ENCODE measurements at places on chromosomes 5 and 9.

- no peak for DNase-seq
Measured at GRCh38 chr5:58902305-58902704, 319.4 kb downstream of the RAB3C start.

DNA sequence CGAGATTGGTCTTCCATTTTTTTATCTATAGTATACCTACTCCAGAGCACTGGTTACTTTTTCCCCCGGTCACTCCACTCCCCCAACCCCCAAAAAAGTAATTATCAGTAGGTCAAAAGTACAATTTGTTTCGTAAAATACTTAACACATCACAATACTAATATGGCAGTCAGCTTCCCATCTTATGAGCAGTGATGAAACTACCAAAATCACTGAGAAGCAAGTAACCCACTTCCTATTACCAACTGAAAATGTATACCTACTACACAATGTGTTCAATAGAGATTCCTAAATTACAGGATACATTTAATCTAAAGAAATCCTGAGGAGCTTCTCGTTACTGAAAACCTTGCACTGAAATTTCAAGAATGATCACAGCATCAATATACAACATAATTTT is 1.9 kb downstream of the CERT1 start:
- DNase-seq, result peak; percentile 30

- no peak for DNase-seq
Measured at GRCh38 chr9:93960971-93961841, 6.1 kb upstream of the BARX1 start.

DNA sequence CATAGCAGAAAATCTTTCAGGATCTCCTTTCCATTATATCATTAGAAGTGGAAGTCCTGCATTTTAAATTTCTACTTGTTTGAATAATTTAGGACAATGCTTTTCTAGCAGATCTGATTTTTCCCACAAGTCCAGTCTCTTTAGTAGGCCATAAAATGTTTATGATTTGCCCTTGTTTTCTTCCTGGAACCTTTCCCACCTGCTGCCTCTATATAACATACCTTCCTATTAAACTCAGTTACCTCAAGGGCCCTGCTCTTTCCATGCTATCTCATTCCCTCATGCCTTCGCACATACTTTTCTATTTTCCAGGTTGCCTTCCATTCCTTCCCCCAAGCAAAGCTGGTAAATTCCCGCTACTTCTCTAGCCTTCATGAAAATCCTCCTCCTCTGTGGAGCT is 187.0 kb upstream of the EFNA5 start:
- no peak for DNase-seq

DNA sequence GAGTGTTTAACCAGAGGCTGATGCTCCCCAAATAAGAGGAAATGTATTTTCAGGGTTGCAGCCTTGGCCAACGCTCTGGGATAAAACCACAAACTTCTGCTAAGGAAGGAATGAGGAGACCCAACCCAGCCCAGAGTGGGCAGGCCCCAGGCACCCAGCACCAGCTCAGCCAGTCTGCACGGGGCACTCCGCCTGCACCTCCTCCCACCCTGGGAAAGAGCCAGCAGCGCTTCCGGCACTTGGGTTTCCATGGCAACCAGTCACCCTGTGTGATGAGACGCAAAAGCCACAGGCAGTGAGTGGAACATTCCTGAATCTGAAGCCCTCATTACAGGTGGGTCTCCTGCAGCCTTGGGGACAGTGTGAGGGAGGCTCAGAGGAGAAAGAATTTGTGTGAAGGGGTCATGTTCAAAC is 85.2 kb upstream of the ZBTB43 start:
- DNase-seq, result peak; percentile 79

DNA sequence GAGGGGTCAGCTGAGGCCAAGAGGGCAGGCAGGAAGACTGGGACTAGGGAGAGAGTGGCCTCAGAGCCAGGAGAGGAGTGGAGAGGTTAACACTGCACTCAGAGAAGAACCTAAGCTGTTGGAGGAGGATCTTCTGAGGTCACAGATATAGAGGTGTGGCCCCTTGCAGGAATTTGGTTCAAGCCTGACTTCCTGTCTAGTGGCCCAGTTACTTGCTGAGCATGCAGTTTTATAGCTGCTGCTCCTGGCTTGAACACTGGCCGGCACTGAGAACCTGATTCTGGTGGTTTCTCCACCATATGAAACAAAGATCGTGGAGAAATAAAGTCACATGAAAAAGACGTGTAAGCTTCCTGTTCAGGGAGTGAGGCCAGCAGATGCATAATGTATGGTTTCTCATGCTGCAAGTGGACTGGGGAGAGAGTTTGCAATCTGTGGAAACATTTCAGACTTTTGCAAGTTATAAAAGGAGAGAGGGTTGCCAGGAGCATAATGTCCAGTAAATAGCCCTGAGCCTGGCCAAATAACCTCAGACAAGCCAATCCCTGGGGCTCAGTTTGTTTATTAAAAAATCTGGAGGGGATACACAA is 82.6 kb downstream of the GALNT10 start:
- DNase-seq, result peak; percentile 15

DNA sequence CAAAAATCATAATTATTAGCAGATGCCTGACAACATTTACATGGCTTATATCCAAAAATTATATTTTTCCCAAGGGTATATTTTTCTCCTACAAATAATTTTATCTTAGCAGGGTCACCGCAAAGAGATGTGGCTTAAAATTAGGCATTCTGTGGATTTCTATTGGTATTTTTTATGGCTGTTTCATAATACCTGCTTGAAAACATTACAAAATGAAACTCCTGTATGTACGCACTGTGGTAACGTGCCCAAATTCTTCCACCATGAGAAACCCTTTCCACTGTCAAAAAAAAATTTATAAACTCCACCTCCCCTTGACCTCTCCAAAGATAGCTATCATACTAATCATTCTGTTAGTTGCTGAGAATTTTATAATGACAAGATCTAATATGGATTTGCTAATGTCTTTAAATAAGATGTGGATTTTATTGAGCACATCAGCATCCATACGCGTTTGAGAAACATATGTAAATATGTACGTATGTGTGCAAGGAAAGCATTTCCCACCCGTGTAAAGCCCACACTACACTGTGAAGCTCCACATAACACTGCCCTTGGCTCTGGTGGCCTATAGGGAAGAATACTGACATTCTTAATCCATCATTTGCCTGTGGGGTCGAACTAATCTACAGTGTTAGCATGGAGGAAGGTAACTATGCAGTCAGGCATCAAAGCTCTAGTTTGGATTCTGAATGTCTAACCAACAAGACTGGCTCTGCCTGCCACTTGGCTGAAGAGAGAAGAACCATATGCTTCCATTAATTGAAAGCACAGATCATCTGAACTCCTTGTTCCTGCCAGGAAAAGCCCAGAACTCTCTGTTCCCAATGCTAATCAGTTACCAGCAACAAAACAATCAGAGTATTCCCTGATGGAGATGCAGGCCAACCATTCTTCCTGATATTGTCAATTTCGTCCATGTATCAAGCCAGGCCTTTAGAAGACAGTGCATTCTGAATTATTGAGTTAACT is 244.7 kb downstream of the SPOCK1 start:
- DNase-seq, result no peak

GRCh38 chr9:13570068-13570974 is 290.8 kb upstream of the MPDZ start:
- DNase-seq, result no peak

- no peak for DNase-seq
Measured at GRCh38 chr5:163976696-163977095, 471.3 kb downstream of the MAT2B start.

- DNase-seq, result no peak
Measured at GRCh38 chr5:6584727-6585126, 48.1 kb downstream of the NSUN2 start.

- DNase-seq, result no peak
Measured at GRCh38 chr5:118006219-118006618, 982.1 kb downstream of the DTWD2 start.

DNA sequence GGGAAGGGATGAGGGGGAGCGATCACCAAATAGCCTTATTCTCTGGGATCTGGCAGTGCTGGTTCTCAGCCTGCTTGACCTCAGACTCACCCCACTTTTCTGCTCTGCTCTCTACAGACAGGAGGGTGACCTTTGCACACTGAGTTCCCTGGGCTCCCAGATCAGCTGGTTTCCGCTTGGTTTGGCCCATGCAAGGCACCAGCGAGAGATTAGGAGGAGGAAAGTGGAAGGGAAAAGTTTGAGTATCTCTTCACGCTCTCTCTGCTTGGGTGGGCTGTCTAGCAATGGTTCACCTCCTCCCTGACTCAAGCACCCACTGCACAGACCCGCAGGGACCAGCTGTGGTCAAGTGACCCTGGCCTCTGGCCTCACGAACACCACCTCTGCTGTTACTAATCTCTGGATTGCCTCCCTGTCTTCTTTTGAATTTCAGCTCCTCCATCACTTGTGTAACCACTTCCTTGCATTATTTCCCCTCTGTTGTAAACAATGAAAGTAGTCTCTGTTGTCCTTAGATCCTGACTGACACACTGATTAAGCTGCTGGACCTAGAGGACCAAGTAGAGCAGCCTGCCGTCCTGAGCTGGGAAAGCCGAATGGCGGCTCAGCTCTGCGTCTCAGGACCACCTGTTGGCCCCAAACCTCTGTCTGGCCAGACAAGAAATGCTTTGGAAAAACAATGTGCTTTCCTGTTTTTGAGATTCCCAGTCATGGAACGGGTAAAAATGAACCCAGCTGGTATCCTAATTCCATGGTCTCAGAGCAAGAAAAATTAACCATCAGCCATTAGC is 186.6 kb downstream of the CRB2 start:
- no peak for DNase-seq

DNA sequence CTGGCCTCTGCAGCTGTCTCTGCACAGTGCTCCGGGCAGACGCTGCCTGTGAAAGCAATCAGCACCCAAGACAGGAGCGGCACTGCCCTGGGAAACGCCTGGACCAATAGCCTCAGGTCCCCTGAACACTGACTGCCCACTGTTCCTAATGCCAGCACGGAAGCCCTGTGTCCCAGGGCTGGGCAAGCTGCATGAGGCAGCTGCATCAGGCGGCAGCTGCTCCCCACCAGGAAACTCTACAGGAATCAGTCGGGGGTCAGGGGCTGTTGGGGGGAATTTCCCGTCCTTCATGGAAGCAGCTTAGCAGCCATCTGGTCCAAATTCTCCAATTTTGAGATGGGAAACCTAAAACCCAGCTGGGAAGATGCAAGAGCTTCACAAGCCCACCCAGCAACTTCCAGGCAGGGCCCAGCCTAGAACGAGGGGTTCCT is 118.6 kb downstream of the VAV2 start:
- no peak for DNase-seq

GRCh38 chr5:148469501-148469935 is 85.8 kb downstream of the FBXO38 start:
- no peak for DNase-seq

- no peak for DNase-seq
Measured at GRCh38 chr9:121672213-121672612, 20.8 kb downstream of the DAB2IP start.

DNA sequence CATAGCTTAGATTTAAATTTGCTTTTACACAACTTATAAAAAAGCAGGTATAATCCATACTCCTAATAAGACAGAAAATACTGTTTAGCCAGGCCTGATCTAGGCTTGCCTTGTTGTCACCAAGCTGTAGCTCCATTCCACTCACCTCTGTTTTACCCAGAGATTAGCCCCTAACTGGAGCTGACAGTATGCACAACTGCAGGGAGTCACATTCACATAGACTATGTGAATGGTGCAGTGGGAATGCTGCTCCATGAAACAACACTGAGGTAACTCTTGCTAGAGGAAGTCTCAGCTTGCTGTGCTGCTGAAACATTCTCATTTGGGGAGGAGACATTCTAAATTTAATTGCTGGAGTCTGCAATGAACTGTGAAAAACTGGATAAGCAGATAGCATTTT is 209.1 kb downstream of the TMEM232 start:
- DNase-seq, result no peak

DNA sequence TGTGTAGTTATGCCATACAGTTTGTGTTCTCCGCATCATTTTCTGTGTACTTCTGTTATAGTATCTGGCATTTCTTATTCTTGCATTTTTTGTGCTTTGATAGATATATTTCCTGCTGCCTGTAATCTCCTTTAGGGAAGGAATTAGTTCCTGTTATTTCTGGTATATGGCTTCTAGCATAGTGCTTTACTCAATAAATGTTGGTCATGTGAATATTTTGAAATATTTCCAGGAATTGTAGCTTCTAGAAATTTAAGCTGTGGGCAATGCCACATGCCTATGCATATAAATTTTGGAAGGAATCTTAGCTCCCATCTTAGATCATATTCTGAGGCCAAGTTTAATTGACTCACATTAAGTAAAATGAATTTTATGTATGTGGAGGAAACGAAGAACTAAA is 11.5 kb upstream of the PRRC1 start:
- peak; percentile 68 for DNase-seq

- no peak for DNase-seq
Measured at GRCh38 chr9:130955947-130956621, 17.0 kb upstream of the FIBCD1 start.

DNA sequence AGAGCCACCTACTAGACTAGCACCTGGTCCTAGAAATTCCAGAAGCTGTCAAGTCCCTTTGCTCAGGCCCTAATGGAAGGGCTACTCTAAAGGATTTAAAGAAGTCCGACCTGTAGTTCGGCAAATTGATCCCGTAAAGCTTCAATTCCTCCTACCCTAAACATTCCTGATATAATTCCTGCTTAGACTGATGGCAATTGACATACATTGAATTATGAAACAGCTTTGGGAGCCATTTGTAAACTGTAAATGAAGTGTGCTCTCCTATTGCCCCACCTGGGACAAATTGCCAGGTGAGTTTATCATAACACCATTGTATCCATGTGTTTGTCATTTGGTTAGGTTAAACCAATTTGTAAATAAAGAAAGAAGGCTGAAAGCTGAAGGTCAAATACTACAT is 104.4 kb downstream of the EGFLAM start:
- DNase-seq, result no peak

DNA sequence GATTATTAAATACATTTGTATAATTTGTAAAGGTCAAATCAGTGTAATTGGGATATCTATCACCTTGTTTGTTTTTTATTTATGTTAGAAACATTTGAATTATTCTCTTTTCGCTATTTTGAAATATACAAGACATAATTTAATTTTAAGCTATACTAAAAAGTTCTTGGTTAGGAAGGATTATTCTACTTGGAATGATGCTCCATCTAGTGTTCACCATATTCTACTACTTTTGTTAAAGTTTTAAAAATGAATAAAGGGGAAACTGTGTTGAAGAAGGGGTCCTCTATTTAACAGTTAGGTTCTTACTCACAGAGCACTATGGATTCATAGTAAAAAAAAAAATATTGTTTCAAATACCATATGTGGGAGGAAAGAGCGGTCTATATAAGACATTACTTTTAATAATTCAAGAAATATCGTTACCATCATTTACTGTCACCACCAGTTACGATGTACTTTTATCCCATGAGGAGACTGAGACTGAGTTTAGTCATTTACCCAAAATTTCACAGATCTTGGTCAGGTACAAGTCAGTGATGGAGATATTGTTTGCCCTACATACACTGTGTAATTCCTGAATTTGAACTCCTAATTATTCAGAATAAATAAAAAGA is 6.3 kb upstream of the STOM start:
- DNase-seq, result peak; percentile 29

All from AML-193 (cell line).